ENCODE measurements at places on chromosomes 3 and 15.

DNA sequence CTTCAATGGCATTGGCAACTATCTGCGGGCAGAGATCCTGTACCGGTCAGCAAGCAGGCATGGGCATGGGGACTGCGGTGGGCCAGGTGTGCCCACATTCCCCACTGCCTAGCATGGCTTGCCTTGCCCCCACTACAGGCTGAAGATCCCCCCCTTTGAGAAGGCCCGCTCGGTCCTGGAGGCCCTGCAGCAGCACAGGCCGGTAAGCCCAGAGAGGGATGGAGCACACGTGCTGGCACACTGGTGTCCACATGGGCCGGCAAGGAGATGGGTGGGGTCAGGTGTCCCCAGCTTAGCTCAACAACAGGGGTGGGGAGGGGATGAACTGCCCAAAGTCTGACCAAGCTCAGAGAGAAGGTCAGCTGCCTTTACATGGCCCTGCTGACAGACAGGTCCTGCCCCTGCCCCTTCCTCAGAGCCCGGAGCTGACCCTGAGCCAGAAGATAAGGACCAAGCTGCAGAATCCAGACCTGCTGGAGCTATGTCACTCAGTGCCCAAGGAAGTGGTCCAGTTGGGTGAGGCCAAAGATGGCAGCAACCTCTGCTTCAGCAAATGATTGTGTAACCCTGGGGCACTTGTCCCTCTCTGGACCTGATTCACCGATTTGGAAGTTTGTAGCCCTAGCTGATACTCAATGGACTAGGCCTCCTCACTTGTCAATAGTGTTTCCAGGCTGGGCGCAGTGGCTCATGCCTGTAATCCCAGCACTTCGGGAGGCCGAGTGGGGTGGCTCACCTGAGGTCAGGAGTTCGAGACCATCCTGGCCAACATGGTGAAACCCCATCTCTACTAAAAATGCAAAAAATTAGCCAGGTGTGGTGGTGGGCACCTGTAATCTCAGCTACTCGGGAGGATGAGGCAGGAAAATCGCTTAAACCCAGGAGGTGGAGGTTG lies 5.6 kb downstream of the NEIL1 start:
- ATAC-seq = no peak

GRCh38 chr15:32899126-32899596 lies 181.4 kb downstream of the GREM1 start:
- no peak for ATAC-seq

GRCh38 chr3:37943631-37944314 lies 46.8 kb upstream of the VILL start:
- ATAC-seq = no peak

DNA sequence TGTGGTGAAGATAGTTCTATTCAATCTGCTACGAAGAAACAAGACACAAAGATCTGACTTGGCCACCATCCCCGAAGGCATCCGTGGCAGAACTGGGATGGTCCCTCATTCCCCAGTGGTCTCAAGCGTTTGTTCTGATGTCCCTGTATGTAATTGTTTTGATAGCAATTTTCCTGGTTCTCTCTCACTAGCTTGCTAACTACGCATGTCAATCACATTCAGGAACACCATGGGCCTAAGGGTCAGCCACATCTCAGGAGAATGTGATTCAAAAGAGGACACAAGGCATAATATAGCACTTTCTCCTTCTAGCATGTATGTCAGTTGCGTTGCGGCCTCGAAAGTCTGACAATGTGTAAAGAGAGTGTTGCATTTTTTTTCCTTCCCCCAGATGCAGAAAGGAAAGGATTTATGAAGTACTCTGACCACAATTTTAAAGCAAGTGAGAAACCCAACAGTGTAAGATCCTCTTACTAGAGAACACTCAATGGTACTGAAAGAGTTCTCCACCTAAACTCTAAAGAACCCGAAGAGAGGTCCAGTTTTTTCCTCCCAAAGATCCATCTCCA lies 32.0 kb upstream of the TCF12 start:
- ATAC-seq = peak; percentile 2

DNA sequence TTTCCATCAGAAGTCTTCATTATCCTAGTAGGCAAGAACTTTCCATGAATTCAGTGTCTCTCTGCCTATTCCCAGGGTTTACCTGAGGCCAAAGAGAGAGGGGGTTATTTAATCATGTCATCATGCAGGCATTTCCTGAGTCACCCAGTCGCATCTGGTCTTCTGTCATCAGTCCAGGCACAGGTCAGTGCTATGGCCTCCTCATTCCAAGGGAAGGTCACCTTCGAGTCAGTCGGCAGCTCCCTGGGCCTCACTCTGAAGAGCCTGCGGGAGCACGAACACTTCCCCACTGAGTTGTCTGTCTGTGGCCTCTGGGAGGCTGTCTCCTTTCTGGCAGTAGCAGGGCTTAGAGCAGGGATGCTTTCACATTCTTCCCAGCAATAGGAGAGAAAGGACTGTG lies 26.2 kb upstream of the LRTM1 start:
- no peak for ATAC-seq

DNA sequence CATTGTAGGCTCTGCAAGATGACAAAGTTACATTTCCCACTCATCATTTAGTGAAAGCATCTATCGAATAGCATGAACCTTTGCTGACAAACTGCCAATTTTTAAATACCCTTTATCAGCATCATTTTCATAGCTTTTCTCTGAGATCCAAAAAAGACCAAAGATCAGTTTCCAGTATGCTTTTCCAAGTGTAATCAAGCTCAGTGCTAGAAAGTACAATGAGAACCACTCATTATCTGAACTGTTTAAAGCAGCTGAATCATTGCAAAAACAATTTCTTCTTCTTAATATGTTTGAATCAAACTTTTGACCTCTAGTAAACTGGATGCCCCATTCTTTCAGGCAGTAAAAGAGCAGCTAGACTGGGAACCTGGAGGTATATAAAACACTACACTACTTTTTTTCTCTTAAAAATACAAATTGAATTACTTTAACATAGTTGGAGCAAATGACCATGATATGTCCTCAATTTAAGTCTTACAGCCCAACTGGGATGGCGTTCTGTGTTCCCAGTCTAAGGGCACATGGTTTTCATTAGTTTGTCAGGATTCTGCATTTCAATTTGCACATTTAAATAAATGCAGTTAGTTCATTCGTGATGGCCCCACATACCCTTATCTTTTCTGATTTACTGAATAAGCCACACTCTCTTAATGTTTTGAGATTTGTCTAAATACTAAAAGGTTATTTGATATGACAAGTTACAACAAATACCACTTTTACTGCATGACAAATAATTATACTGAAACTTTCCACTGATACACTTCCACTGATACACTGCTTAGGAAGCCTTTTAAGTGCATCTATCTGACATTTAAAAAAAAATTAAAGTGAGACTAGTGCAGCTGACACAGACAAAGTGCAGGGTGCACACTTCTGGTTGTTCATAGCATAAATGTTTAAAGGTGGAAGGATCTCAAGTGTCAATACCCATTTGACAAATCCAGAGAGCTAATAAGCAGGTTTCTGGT lies 146.0 kb upstream of the FRMD4B start:
- ATAC-seq = no peak

DNA sequence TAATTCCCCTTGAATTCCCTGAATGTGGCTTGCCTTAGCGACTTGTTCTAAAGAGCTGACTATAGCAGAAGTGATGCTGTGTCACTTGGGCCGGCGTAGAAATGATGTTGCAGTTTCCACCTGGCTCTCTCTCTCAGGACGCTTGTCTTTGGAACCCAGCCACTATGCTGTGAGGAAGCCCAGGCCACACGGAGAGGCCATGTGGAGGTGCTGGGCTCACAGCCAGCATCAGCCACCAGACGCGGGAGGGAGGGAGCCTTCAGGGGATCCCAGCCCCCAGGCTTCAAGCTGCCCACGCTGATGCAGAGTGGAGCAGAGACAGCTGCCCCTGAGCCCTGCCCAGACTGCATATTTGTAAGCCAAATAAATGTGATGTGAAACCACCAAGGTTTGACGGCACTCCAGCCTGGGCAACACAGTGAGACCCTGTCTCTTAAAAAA lies 18.6 kb downstream of the RNU5B-1 start:
- ATAC-seq = no peak

DNA sequence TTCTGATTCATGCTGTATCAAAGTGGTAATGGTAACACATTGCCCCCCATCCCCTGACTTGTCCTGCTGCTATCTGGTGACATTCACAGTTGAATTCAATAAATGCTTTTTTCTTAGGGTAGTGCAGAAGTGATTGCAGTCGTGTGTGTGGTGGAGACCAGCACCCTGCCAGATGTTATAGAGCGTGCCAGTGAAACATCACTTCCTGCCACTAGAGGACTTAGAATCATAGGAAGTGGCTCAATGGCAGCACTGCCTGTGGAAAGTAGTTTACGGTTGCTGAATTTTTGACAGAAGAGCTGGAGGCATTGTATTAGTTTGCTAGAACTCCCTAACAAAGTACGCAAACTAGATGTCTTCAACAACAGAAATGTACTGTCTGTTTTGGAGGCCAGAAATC lies 37.4 kb upstream of the P2RY12 start:
- ATAC-seq = no peak

DNA sequence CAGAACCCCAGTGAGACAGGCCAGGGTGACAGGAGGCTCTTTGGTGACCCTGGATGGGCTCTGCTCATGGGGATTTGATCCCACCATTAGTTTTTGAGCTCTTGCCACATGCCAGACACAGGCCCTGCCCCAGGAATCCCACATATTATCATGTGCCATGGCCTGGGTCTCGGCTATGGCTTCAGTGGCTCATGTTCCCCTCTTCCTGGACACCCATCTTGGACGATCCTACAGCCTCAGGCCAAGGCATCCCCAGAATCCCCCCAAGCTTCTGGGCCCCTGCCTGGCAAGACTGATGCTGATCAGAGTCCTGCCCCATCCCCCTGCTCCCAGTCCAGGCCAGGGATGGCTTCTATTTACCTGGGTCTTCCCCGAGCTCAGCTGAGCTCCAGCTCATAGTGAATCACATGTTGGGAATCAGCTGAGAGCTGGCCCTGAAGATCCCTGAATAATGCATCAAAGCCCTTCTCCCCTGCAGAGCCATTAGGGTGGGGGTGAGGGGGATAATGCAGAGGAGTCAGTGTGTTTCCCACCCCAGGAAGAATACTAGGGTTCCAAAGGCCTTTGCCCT lies 50.9 kb upstream of the CHRNB4 start:
- no peak for ATAC-seq

DNA sequence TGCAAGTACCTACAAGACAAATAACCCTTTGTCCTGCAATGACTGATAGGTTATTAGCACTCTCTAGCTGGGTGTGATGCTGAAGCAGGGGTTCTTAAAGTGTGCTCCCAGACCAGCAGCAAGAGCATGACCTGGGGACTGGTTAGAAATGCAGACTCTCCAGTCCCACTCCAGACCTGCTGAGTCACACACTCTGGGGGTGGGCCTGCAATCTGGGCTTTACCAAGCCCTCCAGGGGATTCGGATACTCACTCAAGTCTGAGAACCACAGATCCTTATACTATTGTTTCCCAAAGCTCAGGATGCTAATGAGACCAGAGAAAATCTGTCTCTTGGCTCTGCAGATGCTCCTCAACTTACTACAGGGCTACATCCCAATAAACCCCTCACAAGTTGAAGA lies 142.1 kb upstream of the RAD18 start:
- no peak for ATAC-seq

- peak; percentile 85 for ATAC-seq
Observed at GRCh38 chr3:133442518-133442917, 42.7 kb downstream of the BFSP2 start.

- peak; percentile 61 for ATAC-seq
Observed at GRCh38 chr3:186825294-186825821, 17.2 kb upstream of the ADIPOQ start.

GRCh38 chr15:70242951-70243685 lies 145.4 kb upstream of the TLE3 start:
- ATAC-seq = no peak

DNA sequence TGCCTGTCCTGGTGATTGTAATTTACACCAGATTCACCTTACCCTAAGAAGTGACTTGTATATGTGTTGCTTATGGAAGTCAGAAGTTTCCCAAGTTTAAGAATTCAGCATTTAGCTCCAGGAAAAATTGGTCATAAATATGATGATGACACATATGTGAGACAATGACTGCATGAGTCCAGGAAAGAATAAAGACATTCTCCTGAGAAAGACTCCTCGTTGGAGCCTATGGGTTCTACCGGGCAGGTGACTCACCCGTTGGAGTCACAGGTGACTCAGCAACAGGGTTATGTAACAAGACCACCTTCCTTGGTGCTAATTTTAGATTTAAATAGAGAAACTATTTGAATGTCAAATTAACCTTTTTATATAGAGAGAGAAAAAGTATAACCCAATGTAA lies 662.4 kb downstream of the FHIT start:
- no peak for ATAC-seq

GRCh38 chr3:145864336-145864735 lies 296.6 kb downstream of the PLOD2 start:
- no peak for ATAC-seq

GRCh38 chr3:101319531-101319930 lies 844 bp downstream of the IMPG2 start:
- no peak for ATAC-seq

DNA sequence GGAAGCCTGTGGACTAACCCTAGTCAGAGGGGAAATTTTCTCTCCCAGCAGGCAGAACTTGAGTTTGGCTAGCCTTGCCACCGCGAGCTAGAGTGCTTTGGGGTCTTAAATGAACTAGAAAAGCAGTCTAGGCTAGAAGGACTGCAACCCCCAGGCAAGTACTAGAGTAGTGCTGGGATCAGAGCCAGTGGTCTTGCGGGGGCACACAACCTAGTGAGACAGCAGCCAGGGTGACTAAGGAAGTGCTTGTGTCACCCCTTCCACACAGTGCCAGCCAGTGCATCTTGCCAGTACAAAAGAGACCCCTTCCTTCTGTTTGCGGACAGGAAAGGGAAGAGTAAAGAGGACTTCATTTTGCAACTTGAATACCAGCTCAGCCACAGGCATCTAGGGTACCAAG lies 59.0 kb downstream of the GOLM2 start:
- ATAC-seq = no peak

DNA sequence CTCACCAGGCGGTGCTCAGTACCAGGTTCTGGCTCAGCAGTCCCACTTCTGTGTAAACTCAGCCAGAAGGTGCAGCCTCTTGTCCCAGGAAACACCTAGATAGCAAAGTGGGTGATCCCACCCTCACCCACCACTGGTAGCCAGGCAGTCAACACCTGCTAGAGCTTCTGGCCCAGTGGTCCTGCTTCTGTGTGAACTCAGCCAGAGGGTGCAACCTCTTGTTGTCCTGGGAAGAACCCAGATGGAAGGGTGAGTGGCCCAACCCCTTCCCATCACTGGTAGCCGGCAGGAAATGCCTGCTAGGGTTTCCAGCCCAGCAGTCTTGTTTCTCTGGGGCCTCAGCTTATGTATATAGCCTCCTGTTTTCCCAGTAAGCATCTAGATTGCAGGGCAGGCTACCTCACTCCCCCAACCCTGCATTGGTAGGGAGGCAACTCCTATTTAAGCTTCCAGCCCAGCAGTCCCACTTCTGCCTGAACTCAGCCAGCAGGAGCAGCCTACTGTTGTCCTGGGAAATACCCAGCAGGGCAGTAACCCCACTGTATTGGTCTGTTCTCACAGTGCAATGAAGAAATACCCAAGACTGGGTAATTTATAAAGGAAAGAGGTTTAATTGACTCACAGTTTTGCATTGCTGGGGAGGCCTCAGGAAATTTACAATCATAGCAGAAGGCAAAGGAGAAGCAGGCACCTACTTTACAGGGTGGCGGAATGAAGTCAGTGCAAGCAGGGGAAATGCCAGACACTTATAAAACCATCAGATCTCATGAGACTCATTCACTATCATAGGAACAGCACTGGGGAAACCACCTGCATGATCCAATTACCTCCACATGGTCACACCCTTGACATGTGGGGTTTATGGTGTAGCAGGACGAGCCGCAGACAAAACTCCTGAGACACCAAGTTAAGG lies 110.6 kb downstream of the DTWD1 start:
- ATAC-seq = no peak

All from activated T-helper 17 cell treated with anti-CD3 and anti-CD28 coated beads, Interleukin-2, amount 50 U/mL, for 72 hours (primary cell).